Astrocyte of the hippocampus (primary cell): ENCODE measurements at places on chromosomes 7 and 10.
A peak's percentile ranks its signal among the peaks of the same experiment; 100 is the strongest.

- DNase-seq, result no peak
Measured at GRCh38 chr7:70347463-70348254, 749.4 kb downstream of the AUTS2 start.

- DNase-seq, result no peak
Measured at GRCh38 chr7:114293289-114294012, 121.2 kb upstream of the FOXP2 start.

- DNase-seq, result no peak
Measured at GRCh38 chr7:17985473-17986239, 42.0 kb downstream of the PRPS1L1 start.

DNA sequence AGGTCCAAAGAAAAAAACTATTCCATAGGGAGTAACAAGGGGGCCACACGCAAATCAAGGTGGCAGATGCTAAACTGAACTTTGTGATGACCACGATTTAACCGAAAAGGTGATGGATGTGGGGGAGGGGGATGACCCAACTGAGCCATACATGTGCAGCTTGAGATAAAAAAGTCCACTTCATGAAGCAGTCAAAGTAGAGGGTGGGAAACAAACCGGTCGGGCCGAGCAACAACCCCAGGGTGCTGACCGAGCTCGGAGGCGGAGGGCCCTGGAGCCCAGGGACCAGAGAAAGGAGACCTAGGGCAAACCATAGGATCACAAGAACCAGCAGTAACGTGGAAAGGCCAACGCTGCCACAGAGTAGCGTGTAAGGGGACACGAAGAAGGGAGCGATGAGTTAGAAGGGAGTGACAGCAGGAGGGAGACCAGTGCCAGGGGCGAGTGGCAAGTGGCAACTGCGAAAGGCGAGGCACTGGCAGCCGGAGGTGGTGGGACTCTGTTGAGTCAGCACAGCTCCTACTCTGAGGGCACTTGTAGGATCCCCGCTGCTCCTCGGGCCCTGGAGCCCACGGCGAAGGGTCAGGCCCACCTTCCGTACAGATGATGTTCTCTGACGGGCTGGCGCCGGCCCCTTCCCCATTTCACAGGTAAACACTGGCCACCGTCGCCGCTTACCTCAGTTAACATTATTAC, 540 bp downstream of the SNX13 start:
- DNase-seq, result peak; percentile 72
